ENCODE measurements at places on chromosomes 4 and X.

DNA sequence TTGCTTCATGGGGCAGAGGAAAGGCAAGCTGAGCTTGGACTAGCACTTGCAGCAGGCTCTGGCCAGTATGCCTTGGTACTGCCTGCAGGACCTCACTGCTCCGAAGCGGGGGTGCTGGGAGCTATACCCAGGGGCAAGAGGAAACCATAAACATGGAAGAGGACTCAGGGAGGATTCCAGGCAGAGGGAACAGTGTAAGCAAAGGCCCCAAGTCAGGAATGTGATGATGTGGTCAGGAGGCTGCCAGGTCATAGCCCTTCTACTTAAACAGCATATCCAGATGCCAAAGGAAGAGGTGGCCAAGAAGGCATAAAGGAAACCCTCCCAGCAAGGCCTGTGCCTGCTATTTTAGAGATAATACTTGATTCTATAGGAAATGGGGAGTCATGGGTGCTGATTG lies 31.1 kb downstream of the RAB40AL start:
- DNase-seq = no peak

DNA sequence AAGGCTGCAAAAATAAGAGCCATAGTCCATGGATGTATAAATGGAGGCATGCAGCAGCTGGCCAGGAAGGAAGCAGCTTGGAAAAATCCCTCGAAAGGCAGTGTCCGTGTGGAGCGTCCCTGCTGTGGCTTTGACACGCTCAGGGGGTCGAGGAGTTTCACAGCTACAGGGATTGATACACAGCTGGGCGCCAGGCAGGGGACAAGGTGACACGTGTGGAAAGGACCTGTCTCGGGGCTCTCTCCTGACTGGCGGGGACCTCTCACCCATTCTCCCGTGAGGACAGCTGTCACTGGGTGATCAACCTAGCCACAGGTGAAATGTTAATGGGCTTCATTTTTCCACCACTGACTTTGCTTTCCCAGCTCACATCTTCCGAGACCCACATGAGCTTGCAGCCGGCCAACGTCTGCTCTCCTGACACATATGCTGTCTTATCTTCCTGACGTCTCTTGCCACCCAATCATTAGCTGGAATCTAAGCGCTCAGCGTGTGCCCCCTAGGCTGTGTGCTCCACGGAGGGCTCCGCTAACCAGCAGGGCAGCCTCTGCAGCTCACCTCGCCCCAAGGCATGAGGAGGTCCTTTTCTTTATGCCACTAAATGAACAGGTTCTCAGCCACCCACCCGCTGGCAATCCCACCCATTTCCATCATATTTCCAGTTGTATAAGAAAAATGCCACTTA lies 89.4 kb upstream of the AFAP1 start:
- DNase-seq = no peak

GRCh38 chr4:85391589-85392410 lies 83.2 kb upstream of the ARHGAP24 start:
- DNase-seq = no peak

DNA sequence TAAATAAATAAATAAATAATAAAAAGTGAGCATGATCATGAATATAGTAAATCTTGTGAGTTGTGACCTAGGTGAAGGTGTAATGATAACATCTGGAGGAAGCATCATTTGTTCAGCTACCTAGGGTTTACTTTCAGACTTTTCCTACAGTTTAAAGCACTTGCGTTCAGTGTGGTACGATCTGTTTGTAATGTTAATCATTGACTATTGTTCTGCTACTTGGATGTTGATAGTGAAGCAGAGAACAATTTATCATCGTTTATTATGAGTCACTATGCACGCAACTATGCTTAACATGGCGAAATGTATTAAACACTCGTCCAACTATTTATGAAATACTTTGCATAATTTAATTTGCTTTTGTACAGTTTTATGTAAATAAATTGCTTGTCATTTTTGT lies 426.2 kb downstream of the PCDH7 start:
- no peak for DNase-seq

DNA sequence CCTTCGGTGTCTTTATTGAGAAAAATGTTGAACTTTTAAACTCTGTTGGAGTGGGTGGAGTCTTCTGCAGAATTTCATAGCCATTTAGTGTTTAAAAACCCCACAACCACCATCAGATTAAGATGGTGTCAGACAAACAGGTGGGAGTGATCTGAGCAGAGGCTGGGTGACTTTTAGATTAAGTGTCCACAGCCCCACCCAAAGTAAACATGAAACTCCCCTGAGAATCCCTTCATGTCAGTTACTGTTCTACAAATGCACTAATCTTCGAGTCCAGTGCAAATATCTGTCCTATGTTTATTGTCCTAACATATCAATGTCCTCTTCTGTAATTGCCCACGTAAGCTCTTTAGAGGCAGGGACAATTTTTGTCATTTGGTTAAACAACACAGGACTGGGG lies 175.6 kb upstream of the RBPJ start:
- no peak for DNase-seq

DNA sequence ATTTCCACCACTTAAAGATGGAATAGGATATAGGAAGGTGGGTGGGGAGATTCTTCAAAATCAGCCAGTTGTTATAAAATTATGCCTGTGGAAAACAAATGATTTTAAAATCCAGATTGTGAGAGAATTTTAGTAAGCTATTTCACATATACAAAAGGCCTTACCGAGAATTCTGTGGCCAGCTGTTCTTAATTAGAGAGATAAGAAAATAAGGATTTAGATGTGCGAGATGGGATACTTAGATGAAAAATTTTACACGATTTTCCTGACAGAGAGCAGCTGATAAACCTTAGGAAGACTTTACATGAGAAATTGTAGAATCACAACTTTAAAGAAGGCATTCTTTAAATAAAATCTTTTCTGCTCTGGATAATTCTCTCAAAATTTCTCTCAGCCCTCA lies 94.5 kb upstream of the IQCM start:
- DNase-seq = no peak

- DNase-seq = no peak
These were observed 56.4 kb downstream of the DCX start for GRCh38 chrX:111355523-111356115.

DNA sequence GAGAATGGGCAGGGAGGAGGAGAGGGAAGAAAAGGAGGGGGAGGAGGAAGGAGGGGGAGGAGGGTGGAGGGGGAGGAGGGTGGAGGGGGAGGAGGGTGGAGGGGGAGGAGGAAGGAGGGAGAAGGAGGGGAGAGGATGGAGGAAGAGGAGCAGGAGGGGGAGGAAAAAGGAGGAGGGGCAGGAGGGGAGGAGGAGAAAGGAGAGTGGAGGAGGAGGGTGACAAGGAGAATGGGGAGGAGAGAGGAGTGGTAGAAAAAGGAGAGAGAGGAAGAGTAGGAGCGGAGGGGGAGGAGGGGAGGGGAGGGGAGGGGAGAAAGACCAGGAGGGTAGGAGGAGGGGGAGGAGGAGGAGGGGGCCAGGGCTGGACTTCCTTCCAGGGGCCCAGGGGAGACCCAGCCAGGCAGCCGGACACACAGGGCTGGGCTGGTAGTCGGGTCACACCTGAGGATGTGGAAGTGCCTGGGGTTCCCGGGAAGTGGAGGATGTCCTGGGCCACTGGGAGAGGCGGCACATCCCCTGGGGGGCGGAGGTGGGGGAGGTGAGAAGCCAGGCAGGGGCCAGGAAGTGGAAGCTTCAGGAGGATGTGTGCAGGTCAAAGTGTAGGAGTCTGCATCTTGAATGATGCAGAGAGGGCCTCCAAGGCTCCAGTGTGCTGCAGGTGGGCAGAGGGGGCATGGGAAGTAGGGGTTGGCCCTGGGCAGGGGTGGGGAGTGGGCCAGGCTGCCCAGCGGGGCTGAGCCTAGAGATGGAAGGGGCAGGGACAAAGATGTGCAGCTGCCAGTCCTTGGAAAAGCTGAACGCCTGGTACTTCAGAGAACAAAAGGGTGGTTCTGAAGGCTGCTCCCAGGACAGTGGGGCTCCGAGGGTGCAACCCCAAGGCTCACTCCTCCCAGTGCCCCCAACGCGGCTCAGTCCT lies 18.8 kb downstream of the IL3RA start:
- no peak for DNase-seq

GRCh38 chr4:144699565-144699964 lies 53.6 kb downstream of the HHIP start:
- no peak for DNase-seq

- DNase-seq = no peak
These were observed 208.8 kb downstream of the TMA16 start for GRCh38 chr4:163703251-163703650.

DNA sequence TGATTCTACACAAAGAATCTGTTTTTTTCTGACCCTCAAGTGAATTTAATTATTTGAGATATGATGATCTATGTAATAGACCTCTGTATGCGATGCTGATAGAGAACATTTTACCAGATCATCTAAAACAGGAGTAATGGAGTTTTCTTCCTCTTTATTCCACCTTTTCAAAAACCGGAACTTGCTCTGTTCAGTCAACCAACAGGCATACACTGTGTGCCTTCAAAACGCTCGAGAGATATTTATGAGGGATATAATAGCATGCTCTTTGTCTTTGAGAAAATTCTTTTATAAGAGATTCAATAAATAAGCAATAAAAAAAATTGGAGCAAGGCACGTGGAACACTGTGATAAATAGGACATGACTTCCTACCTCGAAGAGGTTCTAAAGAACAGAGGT lies 2.0 kb downstream of the NYX start:
- no peak for DNase-seq

- DNase-seq = no peak
These were observed at the start of gene CYSLTR1 for GRCh38 chrX:78327370-78328086. Gene CYSLTR1, minus strand, starts transcription at chrX:78327611. Its CDS starts 53,865 bp downstream, at chrX:78273746.

DNA sequence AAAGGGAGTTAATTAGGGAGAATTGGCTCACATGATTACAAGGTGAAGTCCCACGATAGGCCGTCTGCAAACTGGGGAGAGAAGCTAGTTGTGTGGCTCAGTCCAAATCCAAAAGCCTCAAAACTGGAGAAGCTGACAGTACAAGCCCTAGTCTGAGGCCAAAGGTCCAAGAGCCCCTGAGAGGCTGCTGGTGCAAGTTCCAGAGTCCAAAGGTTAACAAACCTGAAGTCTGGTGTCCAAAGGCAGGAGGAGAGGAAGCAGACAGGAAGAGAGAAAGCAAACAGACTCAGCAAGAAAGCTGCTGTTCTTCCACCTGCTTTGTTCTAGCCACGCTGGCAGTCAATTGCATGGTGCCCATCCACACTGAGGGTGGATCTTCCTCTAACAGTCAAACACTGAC lies 29.0 kb upstream of the SPACA5B start:
- no peak for DNase-seq

GRCh38 chr4:174689618-174690017 lies 139.4 kb downstream of the GLRA3 start:
- DNase-seq = no peak

- DNase-seq = no peak
These were observed 107.7 kb upstream of the ADRA2C start for GRCh38 chr4:3658530-3658913.

GRCh38 chr4:176340871-176341685 lies 21.3 kb downstream of the SPCS3 start:
- no peak for DNase-seq

GRCh38 chr4:105934386-105934785 lies 39.1 kb downstream of the NPNT start:
- DNase-seq = peak; percentile 28

DNA sequence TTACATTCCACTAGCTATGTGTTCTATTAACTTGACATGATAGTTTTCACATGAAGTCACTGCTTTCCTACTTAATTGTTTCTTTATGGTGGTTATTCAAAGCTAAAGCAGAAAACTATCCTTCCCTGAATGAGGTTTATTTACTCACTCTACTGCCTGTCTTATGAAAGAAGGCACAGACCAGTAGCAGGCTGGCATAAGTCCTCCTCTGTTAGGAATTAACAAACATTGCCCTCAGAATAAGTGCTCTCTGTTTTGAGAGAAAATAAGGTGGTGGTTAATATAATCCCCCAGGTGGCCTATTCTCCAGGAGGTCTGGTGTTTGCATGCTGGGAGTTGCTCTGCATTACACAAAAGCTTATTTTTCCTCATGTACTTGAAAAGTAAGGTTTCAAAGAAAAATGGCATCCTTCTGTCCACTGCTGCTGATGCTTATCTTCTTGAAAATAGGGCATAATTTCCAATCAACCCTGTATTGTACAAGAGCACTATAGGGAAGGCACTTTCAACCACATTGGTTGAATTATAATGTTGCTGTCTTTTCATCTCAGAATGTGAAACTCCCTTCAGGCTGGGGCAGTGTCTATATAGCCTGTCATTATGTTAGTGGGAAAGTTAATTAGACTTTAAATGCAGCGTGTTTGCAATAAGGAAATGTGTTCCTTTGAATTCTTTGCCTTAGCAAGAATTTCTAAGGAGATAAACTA lies 119.7 kb upstream of the TBC1D9 start:
- no peak for DNase-seq

GRCh38 chrX:151711787-151712186 lies 4.0 kb upstream of the FATE1 start:
- DNase-seq = no peak

DNA sequence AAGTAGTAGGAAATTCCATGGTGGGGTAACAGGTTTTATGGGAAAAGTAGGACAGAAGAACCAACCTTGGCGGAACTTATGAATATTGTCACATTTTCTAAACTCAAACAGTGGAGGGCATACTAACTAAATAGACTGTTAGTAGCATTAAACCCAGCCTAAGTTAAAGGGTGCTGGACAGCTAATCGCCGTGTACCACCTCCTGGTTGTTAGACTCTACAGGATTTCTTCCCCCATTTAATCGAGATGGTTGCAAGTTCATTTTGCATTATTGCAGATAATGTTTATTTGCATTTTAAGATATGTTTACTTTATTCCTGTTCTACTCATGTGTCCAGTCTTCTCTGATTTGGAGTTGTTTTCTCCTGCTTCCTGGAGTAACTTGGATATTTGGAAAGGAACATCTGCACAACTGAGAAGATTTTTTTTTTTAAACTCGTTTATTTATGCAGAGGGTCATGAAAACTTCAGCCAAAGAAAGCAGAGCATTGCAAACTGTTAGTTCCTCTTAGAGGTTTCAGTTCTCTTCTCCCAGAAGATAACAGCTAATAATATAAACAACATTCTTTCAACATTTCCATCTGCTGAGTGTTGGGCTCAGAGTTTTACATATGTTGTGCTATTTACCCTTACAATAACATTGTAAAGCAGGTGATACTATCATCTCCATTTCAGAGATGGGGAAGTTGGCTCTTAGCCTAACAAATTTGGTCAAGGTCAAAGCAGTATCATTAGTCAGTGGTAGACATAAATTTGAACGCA lies 51.5 kb upstream of the TBC1D9 start:
- no peak for DNase-seq

- no peak for DNase-seq
These were observed 13.1 kb downstream of the TAB3 start for GRCh38 chrX:30875957-30876356.

DNA sequence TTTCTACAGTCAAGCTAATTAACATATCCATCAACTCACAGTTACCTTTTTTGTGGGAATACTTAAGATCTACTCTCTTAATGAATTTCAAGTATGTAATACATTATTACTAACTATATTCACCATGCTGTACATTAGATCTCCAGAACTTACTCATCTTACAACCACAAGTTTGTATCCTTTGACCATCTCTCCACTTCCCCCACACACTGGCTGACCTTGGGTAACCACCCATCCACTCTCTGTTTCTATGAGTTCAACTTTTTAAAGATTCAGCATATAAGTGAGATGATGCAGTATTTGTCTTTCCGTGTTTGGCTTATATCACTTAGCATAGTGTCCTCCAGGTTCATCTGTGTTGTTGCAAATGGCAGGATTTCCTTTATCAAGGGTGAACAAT lies 30.5 kb upstream of the MAGED1 start:
- no peak for DNase-seq

GRCh38 chrX:117680286-117680685 lies 436.3 kb downstream of the KLHL13 start:
- no peak for DNase-seq

- no peak for DNase-seq
These were observed 15.6 kb upstream of the SPRY1 start for GRCh38 chr4:123380728-123381716.

All from NCI-H524 treated with DMSO at 0.1 percent for 48 hours (cell line).